GM23248 (cell line): ENCODE measurements at places on chromosomes 5 and 9. TPM values are rescaled to one million over a fixed set of nuclear protein-coding genes. Genes with fewer than 3 reads are reported as not detected.

- H3K4me1 ChIP-seq: no peaks in the 10 kb centered on the region
- H3K36me3 ChIP-seq: no peaks in the 10 kb centered on the region
- no peak overlapping the region for H3K27ac ChIP-seq
- no peak for DNase-seq
- H3K4me3 ChIP-seq: no peak overlapping the region
- peaks cover 13% of the 10 kb centered on the region for H3K27me3 ChIP-seq
These were observed 307.3 kb upstream of the MPDZ start for GRCh38 chr9:13586587-13587374.

DNA sequence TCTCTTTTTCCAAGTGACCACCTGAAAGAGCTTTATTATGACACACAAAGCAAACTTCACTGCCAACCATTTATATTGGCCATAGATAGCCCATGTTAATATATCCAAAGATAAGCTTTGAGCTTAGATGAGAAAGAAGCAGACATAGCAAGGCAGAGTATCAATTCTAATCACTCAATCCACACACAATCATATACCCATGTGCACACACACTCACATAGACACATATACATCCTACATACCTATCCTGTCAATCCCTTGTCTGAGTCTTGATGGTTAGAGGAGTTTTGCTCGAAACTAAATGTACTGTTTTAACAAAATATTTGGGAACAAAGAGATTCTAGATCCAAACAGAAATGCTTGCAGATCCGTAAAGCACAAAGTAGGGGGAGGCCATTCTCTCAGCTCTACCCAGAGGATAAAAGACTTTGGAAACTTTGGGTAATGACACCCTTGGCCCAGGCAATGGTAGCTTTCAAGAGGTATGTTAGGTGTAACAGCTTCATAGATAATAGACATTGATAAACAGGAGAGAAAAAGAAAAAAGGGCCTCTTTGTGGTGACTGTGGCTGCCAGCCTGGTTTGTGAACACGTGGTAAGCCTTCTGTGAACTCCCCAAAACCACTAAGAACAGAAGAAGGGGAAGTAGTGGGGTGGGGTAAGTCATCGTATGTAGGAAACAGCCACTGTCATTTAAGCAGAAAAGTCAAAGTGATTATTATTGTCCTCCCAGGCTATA, 121.6 kb downstream of the TLR4 start:
- DNase-seq: no peak
- H3K27ac ChIP-seq: no peak overlapping the region
- no peaks in the 10 kb centered on the region for H3K36me3 ChIP-seq
- no peak overlapping the region for H3K4me3 ChIP-seq
- no peaks in the 10 kb centered on the region for H3K4me1 ChIP-seq
- no peaks in the 10 kb centered on the region for H3K27me3 ChIP-seq

- no peaks in the 10 kb centered on the region for H3K27me3 ChIP-seq
- no peak for DNase-seq
- peak overlapping the region; percentile 86 for H3K27ac ChIP-seq
- H3K4me3 ChIP-seq: peak overlapping the region; percentile 75; the same call in 1 of the 2 replicates
- peaks cover 12% of the 10 kb centered on the region for H3K4me1 ChIP-seq
These were observed 1.7 kb upstream of the RXRA start for GRCh38 chr9:134324359-134325095.

- H3K27ac ChIP-seq: peak overlapping the region; percentile 19
- H3K36me3 ChIP-seq: no peaks in the 10 kb centered on the region
- peak overlapping the region; percentile 73 for H3K4me3 ChIP-seq
- H3K27me3 ChIP-seq: no peaks in the 10 kb centered on the region
These were observed 603.0 kb downstream of the BNC2 start for GRCh38 chr9:16267281-16268066.

- DNase-seq: no peak
- H3K36me3 ChIP-seq: no peaks in the 10 kb centered on the region
- no peaks in the 10 kb centered on the region; the same call in 1 of the 2 replicates for H3K27me3 ChIP-seq
- peaks cover 21% of the 10 kb centered on the region for H3K4me1 ChIP-seq
- H3K27ac ChIP-seq: no peak overlapping the region
These were observed 74.2 kb upstream of the FRRS1L start for GRCh38 chr9:109241207-109241606.

DNA sequence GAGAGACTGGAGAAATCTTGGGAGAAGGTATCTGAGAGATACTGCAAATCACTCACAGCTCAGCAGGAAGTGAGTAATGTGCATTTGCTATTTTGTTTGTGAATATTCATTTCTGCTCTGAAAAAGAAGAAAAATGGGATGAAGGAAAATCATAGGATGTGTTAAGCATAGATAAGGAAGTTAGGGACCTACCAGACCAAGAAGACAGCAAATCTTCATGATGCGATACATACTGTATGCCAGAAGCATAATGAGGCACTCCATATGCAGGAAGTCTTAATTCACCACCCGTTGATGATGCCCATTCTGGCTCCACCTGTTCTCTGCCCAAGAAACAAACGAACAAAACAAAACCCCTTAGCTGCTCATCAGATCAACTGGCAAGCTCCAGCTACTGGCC, 6.1 kb upstream of the DAPK1 start:
- H3K4me1 ChIP-seq: no peaks in the 10 kb centered on the region
- H3K4me3 ChIP-seq: no peak overlapping the region
- H3K36me3 ChIP-seq: no peaks in the 10 kb centered on the region
- no peak overlapping the region for H3K27ac ChIP-seq
- DNase-seq: no peak

GRCh38 chr5:148794275-148794674, 32.1 kb upstream of the ADRB2 start:
- DNase-seq: no peak
- no peaks in the 10 kb centered on the region for H3K36me3 ChIP-seq
- H3K4me1 ChIP-seq: peaks cover 21% of the 10 kb centered on the region; the same call in 1 of the 2 replicates
- no peaks in the 10 kb centered on the region for H3K27me3 ChIP-seq
- no peak overlapping the region for H3K27ac ChIP-seq
- H3K4me3 ChIP-seq: no peak overlapping the region

DNA sequence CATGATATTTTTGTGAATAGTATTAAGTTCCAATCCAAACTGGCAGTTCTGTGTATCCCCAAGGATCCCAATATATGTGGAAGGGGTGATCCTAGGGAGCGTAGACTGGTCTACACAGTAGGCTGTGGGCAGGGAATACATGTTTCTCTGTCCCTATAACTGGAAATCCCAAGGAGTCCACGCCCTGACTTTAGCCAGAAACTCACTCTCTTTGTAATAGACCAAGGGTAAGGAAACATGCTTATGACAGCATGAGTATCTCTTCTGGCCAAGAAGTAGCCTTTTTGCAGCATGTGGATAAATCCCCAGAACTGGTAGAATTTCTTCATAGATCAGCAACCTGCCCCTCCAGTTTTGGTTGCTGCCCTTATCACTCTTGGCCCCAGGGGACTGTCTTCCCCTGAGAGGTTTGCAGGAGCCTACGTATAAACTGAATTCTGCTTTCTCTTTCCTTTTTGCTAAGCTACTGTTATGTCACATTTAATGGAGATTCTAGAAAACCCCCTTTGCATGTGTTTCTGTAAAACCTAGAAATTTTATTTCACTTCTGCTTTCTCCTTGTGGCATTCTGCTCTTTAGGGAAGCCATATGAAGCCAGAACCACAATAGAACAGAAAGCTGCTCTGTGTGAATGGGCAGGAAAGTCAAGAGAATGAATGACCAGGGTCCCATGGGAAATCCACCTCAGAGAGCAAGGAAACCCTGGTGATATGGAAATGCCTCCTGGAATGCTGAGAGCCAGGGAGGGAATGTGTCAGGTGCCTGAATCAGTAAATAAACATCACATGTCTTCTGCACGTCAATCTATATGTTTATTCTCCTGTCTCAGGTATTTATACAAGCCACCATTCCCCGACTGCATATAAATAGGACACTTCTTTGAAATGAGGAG, 3.5 kb downstream of the IFNA2 start:
- no peak overlapping the region for H3K4me3 ChIP-seq
- no peaks in the 10 kb centered on the region for H3K36me3 ChIP-seq
- no peak overlapping the region for H3K27ac ChIP-seq
- H3K4me1 ChIP-seq: no peaks in the 10 kb centered on the region
- no peak for DNase-seq

GRCh38 chr5:168822745-168823281, 243.6 kb upstream of the PANK3 start:
- peak; percentile 83 for DNase-seq
- no peak overlapping the region for H3K4me3 ChIP-seq
- H3K36me3 ChIP-seq: no peaks in the 10 kb centered on the region
- H3K4me1 ChIP-seq: peaks cover 11% of the 10 kb centered on the region; the same call in 1 of the 2 replicates

DNA sequence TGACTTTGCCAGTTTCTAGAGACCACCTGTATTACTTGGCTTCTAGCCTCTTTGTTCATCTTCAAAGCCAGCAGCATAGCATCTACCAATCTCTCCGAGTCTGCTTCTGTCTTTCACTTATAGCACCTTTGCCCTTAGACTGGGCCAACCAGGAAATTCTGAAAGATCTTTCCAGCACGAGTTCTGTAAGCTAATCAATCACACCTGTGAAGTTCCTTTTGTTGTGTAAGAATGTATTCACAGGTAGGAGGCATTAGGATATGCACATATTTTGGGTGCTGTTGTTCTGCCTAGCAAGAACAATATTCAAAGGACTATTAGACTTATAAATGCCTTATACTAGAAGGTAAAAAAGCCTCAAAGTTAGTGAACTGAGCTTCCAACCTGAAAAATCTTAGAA, 232.1 kb downstream of the CDH12 start:
- H3K27me3 ChIP-seq: no peaks in the 10 kb centered on the region
- H3K36me3 ChIP-seq: no peaks in the 10 kb centered on the region
- no peaks in the 10 kb centered on the region for H3K4me1 ChIP-seq
- no peak for DNase-seq

- no peaks in the 10 kb centered on the region for H3K4me1 ChIP-seq
- no peak overlapping the region for H3K27ac ChIP-seq
- no peaks in the 10 kb centered on the region for H3K36me3 ChIP-seq
- no peak overlapping the region for H3K4me3 ChIP-seq
These were observed 91.5 kb upstream of the TUT7 start for GRCh38 chr9:86445671-86446070.

GRCh38 chr9:102700936-102701335, 294.2 kb upstream of the CYLC2 start:
- no peaks in the 10 kb centered on the region for H3K4me1 ChIP-seq
- no peak overlapping the region for H3K27ac ChIP-seq
- no peak for DNase-seq
- no peaks in the 10 kb centered on the region for H3K36me3 ChIP-seq
- H3K4me3 ChIP-seq: no peak overlapping the region
- H3K27me3 ChIP-seq: no peaks in the 10 kb centered on the region

GRCh38 chr5:164148292-164148691, 642.9 kb downstream of the MAT2B start:
- H3K4me1 ChIP-seq: no peaks in the 10 kb centered on the region
- H3K27ac ChIP-seq: no peak overlapping the region

DNA sequence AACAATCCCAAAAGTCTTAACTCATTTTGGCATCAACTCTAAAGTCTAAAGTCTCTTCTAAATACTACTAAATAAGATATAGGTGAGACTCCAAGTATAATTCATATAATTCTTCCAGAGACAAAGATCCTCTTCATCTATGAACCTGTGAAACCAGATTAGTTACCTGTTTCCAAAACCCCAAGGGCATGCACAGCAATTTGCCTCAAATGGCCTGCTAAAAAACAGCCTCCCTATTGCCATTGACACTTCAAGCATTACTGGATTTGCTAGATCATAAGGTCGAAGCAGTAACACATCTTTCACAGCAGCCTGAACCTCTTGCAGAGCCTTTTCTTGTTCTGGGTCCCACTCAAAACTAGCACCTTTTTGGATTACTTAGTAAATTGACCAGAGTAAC, 20.3 kb upstream of the GABRG2 start:
- H3K27me3 ChIP-seq: no peaks in the 10 kb centered on the region
- H3K36me3 ChIP-seq: no peaks in the 10 kb centered on the region
- no peaks in the 10 kb centered on the region for H3K4me1 ChIP-seq
- H3K27ac ChIP-seq: no peak overlapping the region

DNA sequence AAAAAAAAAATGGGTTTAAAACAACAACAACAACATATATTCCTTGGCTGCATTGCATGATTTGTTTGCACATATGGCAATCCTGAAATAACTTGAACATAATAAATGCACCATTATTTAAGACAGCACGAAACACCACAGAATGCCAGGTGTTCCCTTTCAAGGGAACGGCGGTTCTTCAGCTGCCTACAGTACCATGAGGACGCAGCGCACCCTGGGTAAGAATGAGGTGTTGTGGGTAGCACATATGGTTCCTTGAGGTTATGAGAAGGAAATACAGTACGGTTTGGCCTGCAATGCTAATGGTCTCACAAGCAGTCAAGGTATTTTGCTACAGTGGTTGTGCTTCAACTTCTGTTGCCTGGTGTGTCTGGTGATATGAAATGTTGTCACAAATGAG, 174.8 kb downstream of the SLC12A2 start:
- no peaks in the 10 kb centered on the region for H3K36me3 ChIP-seq
- no peak for DNase-seq

DNA sequence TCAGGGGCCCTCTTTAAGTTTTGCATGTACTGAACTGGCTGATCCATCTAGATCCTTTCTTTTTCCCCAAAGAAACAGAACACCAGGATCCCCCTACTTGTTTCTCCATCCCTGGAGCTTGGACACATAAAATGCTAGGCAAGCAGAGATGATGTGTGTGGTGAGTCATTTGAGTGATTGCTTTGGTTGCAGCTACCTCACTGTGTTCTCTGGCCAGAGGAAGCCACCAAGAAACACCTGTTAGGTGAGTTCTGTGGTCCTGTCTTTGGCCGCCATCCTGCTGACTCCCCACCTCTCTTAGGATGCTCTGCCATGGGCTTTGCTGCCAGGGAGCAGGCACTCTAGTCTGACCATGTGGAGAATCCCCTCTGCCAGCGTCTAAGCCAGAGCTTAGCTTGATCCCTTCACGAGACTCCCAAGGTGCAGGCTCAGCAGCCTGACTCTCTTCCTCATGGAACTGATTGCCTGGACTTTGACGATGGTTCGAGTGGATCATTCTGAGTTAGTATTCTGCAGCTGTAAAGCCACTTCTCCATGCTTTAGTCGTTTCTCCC, 27.3 kb upstream of the DENND1A start:
- H3K27ac ChIP-seq: no peak overlapping the region
- peaks cover 35% of the 10 kb centered on the region for H3K27me3 ChIP-seq
- H3K36me3 ChIP-seq: no peaks in the 10 kb centered on the region
- DNase-seq: no peak
- H3K4me1 ChIP-seq: 0 out of 2 replicates have a peak, but pooled peaks cover 5% of the 10 kb centered on the region
- H3K4me3 ChIP-seq: no peak overlapping the region

Gene PHF2
- 12.5 and 16.5 TPM in 2 replicates for total RNA-seq

Gene NAIP
- 3.4 and 6.3 TPM in 2 replicates for total RNA-seq

Gene PCDHA12
- total RNA-seq: not detected in 2 replicates
